ENCODE measurements at places on chromosomes 12 and 14.

- no peak for DNase-seq
- no peaks in the 10 kb centered on the region for H3K36me3 ChIP-seq
- no peak overlapping the region for H3K27ac ChIP-seq
- H3K27me3 ChIP-seq: no peaks in the 10 kb centered on the region
- H3K4me1 ChIP-seq: no peaks in the 10 kb centered on the region
- no peak overlapping the region for H3K4me3 ChIP-seq
Measured at GRCh38 chr12:70241845-70242244, 1.4 kb upstream of the CNOT2 start.

DNA sequence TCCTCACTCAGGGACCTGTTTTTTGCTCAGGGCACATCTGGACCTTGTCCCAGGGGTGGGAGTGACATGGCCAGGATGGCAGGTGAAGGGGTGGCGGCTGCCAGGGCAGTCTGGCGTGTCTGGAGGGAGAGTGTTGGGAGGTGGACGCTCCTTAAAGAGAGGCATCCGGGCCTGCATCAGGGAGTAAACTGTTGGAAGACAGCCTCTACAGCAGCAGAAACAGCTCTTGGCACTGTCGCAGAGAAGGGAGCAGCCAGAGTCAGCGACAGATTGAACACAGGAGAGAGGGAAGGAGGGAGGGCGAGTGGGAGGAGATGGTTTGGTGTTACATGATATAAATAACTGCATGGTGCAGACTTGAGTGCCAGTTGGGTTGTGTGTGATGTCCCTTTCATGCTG lies 52.8 kb downstream of the IGF1 start:
- DNase-seq: no peak

DNA sequence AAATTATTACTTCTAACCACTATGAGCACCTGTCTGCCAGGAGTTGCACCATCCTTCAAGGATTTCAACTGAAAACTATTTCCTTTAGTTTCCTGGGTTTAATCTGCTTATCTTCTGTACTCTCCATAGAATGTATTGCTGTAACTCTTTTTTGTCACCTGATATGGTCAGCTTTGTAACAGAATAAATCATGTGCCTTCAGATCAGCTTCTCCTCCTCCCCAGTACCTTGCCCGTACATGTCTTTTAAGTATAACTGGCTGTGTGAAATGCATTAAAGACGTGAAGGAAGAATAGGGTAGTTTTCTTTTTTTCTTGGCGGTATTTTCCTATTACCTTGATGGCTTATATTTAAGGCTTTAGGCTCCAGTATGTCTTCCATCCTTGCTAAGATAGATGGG lies 200.3 kb upstream of the NAV3 start:
- no peak overlapping the region for H3K4me3 ChIP-seq
- no peaks in the 10 kb centered on the region for H3K4me1 ChIP-seq
- no peak overlapping the region for H3K27ac ChIP-seq
- DNase-seq: no peak

- H3K27ac ChIP-seq: no peak overlapping the region
- no peaks in the 10 kb centered on the region for H3K36me3 ChIP-seq
- no peak for DNase-seq
- no peak overlapping the region for H3K4me3 ChIP-seq
- H3K27me3 ChIP-seq: no peaks in the 10 kb centered on the region
- H3K4me1 ChIP-seq: no peaks in the 10 kb centered on the region
Measured at GRCh38 chr12:62016021-62016420, 244.2 kb upstream of the USP15 start.

DNA sequence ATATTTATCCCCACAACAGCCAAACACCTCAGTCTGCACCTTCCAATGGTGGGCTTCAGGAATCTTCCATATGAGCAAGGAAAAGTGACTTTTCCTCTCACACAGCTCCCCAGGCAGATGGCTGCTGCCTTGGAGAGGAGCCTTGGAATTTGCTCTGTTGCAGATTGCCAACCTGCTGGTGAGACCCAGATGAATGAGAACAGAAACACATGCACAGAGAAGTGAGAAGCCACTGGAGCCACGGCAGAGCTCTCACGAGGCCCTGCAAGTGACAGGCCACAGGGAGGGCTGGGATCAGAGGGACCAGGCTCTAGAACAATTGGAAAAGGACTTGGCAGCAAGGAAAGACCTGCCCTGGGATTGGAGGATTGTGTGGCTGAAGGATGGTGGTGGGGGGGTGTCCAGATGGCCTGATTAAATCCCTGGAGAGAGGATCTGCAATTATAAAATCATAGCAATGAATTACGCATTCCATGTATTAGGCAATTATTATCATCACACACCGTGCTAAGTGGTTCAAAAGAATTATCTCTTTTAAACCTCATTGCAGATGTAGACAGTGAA lies 84.9 kb upstream of the PWP1 start:
- H3K4me1 ChIP-seq: no peaks in the 10 kb centered on the region
- H3K36me3 ChIP-seq: no peaks in the 10 kb centered on the region
- H3K27ac ChIP-seq: no peak overlapping the region
- DNase-seq: no peak

- peak overlapping the region; percentile 84 for H3K4me3 ChIP-seq
- peak overlapping the region; percentile 79 for H3K27ac ChIP-seq
- H3K36me3 ChIP-seq: peaks cover 9% of the 10 kb centered on the region
- peaks cover 2% of the 10 kb centered on the region for H3K4me1 ChIP-seq
- DNase-seq: peak; percentile 91
Measured at GRCh38 chr12:76084863-76085519, 506 bp upstream of the NAP1L1 start.

GRCh38 chr12:51678086-51678724 lies 87.2 kb downstream of the SCN8A start:
- H3K4me1 ChIP-seq: no peaks in the 10 kb centered on the region
- H3K27ac ChIP-seq: no peak overlapping the region
- H3K36me3 ChIP-seq: no peaks in the 10 kb centered on the region
- H3K4me3 ChIP-seq: no peak overlapping the region
